ENCODE measurements at places on chromosomes 3 and 15.
A peak's percentile ranks its signal among the peaks of the same experiment; 100 is the strongest.

DNA sequence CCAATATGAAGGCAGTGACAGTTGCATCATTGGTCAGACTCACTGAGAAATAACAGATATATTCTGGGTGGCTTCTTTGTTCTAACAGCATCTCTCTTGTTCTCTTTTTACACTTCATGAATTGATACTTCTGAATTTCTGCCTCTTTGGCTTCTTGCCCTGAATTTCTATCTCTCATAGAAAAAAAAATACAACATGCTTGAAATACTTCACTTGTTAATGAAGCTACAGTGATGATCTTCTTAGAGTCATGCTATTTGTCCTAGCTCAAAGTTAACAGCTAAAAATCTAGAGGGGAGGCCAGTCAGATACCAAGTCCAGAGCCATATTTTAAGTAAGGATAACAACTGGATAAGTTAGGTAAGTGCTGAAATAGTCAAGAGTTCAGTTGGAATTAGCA lies 597.2 kb upstream of the AGTR1 start:
- DNase-seq = no peak

GRCh38 chr3:18591120-18591519 lies 166.0 kb upstream of the SATB1 start:
- no peak for DNase-seq

- DNase-seq = peak; percentile 23
Measured at GRCh38 chr3:141000027-141000663, 51.0 kb upstream of the SPSB4 start.

DNA sequence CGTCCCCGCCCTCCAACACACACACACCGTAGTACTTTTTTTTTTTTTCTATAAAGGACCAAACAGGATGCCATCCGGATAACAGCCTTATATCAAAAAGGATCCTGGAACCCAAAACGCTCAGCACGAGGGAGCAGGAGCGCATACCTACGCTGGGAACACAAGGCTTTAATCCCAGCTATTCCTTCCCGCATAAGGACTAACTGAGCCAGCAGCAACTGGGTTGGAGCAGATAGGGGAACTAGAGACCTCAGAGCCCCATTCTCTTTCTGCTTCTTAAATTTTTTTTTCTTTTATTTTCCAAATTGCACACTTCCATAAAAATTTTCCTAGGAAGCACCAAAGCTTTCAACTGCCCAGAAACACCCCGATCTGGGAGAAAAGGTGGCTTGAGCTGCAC lies 1.3 kb downstream of the TRANK1 start:
- no peak for DNase-seq

- no peak for DNase-seq
Measured at GRCh38 chr15:100783291-100783690, 96.3 kb upstream of the ALDH1A3 start.

- no peak for DNase-seq
Measured at GRCh38 chr3:58369876-58370275, 37.2 kb downstream of the PXK start.

DNA sequence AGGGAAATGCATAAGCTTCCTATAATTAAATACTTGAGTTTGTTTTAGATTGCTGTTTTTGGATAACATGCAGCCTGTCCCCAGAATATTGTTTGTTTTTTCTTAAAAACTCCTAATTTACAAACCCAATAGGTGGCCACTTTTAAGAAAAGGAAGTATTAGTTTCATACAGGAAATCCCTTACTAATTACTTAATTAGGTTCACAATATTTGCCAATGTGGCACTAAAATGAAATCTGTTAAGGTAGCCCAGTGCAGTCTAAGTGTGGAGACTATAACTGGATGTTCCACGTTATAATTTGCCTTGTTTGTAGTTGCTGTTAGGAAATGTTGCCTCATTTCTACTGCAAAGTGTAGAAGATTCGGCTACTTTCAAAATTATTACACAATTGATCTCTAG lies 195.8 kb downstream of the BBX start:
- DNase-seq = no peak

DNA sequence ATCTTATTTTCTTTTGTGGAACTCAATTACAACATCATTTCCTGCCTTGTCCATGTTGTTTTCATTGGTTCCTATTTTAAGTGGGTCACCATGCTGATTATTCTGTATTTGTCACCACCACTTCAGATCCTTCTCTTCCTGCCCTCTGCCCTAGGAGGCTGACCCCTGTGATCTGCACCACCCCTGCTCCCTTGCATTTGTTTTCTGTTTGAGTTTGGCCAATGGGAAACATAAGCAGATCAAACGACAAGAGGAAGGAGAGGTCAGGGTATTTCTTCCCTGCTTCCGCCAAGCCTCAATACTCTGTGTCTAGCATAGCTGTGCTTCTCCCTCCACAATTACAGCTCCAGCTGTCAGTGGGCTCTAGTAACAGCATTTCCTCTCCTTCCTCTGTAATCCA lies 71.6 kb downstream of the IMPG2 start:
- no peak for DNase-seq

DNA sequence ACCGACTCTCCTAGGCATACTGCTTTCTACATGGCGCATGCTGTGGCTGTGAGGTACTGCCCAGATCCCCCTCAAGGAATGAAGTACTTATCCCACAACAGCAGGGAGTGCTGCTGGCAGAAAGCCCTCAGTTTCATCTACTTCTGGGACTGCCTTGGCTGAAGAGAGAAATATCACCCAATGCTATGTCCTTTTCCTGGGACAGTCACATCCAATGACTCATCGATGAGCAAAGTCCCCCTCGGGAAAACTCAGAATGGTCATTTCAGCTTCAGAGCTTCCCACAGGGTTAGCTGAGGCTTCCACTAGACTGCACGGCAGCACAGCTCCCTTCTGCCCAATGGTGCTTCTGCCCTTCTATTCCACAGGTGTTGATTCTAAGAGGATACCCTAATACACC lies 3.6 kb upstream of the NMD3 start:
- DNase-seq = no peak

- peak; percentile 12 for DNase-seq
Measured at GRCh38 chr3:184289426-184289938, 9.6 kb upstream of the PSMD2 start.

DNA sequence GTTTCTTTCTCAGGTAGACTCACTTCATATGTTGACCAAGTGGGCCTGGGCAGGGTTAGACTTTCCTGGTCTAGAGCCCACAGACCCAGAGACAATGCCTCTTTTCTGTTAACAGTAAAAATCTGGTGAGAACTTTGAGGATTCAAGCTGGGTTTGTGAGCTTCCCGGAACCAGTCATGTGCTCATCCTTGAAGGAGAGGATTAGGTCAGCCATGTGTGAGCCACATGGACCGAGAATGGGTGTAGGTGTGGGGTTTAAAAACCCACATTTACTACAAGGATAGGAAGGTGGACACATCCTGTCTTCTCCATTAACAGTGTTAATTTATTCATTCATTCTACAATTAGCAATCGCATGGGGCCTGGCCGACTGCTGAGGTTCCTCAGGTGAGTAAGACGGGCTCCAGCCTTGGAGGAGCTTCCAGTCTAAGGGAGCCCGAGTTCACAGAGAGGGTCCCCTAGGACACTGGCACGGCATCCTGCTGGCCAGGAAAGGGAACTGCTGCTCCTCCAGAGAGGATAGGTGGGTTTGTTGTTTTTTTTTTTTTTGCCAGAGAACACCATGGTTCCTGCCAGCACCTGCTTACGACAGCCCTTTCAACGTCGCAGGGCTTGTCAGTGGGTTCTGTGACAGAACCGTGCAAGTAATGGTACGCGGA lies 69.0 kb downstream of the SQOR start:
- DNase-seq = no peak

DNA sequence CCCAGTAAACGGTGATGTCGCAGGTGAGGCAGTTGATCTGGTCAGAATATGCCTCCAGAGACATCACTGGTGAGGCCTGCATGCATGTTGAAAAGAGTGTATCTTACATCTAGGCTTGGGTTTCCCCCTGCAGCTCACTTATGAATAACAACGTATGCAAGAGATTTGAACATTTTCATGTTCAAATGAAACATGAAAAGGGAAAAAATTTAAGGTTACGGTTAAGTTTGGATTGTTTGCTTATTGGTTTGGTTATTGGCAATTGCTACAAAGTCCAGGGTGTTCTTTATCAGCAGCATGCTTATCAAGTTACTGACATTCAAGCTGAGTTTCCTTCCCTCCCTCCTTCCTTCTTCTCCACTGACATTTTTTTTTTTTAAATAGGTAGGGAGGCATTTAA lies 123.2 kb downstream of the IGF1R start:
- no peak for DNase-seq

DNA sequence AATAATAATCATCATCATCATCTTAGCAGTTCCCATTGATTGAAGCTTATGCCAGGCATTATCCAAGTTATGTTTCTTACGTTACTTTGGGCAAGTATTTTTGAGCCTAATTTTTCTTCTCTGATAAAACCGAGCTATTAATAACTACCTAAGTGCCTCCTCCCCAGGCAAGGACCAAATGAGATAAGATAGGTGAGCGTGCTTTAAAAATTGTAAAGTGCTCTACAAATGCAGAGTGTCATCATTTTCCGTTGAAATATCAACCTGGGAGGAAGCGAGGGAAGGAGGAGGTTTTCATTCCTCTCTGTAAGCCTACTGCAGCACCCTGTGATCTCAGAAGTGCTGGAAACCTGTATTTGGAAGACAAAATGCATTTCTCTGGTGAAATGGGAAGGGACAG lies 96.7 kb upstream of the MITF start:
- DNase-seq = no peak

- DNase-seq = no peak
Measured at GRCh38 chr15:101066501-101067408, 147.6 kb downstream of the LRRK1 start.

GRCh38 chr15:31560643-31561042 lies 234.0 kb downstream of the KLF13 start:
- no peak for DNase-seq

GRCh38 chr3:115968871-115969270 lies 345.6 kb downstream of the GAP43 start:
- DNase-seq = no peak

- DNase-seq = no peak
Measured at GRCh38 chr3:48614044-48614443, 4.6 kb upstream of the UQCRC1 start.

GRCh38 chr15:36617529-36618196 lies 38.2 kb downstream of the CDIN1 start:
- DNase-seq = no peak

DNA sequence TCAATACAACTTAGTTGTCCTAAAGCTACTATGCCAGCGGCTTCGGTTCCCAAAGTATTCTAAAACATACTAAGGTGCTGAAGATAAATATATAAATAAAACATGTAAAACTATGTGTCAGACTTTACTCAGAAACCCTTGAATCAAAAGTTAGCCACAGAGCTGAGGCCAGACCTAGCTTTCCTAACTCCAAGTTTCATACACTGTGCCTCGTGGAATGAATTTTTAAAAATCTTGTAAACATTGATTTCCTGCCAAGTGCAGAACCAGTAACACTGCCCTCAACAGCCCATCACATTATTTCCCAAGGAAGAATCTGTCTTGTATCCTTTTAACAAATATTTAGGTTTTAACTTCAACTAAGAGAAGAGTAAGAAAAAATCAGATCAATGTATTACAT lies 36.4 kb downstream of the TAMM41 start:
- no peak for DNase-seq

GRCh38 chr3:156429125-156429524 lies 125.8 kb downstream of the SSR3 start:
- DNase-seq = no peak

GRCh38 chr3:37262816-37263393 lies 88.5 kb upstream of the LRRFIP2 start:
- DNase-seq = no peak

DNA sequence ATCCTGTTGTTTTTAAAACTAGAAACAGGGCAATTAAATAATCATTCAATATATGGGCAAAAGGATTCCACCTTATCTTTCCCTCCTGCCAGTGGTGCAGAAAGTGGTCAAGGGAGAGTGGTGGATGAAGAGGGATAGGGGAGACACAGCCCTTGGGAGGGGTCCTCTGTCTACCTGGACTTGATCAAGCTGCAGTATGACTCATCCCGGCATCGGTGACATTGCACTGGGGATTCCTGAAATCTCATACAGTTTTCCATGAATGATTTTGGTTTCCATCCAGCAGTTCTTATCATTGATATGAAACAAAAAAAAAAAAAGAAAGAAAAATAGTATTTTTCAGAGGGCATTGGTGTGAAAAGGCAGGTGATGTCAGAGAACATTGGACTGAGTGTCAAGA lies 62.9 kb downstream of the CMTM8 start:
- DNase-seq = no peak

DNA sequence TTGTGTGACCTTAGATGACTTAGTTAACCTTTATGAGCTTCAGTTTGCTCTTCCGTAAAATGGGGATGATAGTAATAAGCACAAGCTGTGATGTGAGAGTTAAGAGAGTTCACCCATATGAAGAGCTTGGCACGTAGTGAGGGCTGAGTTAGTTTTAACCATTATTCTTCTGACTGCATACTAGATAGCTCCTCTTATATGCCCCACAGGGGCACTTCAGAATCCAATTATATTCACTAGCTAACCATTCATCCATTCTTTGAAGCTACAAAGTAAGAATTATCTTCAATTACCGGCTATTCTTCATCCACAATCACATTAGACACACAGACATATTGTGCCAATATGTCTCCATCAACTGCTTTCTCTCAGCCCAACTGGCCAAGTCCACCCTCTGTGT lies 159.0 kb upstream of the STT3B start:
- DNase-seq = no peak

DNA sequence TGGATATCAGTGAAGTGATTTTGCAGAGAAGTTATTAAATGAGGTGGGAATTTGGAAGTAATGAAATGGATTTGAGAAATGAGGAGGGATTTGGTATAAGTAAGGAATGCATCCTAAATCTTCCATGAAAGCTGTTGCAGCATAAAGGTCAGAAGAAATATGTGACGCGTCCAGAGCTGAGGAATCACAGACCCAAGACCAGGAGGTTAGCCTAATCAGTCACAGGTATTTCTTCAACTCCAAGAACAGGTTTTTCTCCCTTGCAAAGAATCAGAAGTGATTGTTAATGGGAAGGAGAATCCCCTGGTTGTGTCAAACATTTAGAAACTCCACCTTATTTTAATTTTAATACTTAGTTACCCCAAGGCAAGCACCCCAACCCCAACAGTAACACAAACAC lies 253.2 kb downstream of the MEX3B start:
- no peak for DNase-seq

DNA sequence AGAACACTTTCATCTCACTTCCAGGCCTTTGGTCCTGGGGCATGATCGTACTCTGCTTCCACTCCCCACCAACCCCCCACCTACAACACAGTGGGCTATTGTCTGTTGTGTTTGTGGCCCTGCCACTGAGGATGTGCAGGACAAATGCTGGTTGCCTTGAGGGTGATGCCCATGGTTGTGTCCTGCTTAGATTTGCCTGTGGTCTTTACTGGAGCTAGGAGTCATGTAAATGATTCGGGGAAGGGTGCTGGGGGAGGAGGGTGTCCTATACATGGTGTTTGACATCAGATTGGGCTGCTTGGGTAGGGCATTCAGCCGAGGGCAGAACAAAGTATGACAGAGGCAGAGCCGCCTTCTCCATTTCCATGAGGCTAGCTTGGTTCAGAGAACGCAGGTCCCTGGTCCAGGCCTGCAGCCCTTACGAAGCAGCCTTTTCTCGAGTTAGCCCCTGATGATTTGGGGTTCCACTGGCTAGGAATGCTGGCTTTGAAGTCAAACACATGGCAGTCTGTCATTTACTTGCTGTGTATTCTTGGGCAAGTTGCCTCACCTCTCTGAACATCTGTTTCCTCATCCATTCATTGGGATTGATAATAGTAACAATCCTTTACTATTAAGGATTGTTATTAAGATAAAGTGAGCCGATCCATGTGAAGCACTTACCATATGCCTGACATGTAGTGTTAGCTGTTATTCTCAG lies 6.9 kb downstream of the CORO2B start:
- no peak for DNase-seq

- DNase-seq = no peak
Measured at GRCh38 chr3:171138027-171138426, 111.5 kb upstream of the SLC2A2 start.

All from KG1 (cell line).